ENCODE measurements at places on chromosomes 16 and 17. TPM values are rescaled to one million over a fixed set of nuclear protein-coding genes. Genes with fewer than 3 reads are reported as not detected.
A peak's percentile ranks its signal among the peaks of the same experiment; 100 is the strongest.

Gene LPCAT2
- polyA plus RNA-seq, result 8.1 TPM

Gene CLEC10A
- 2.5 TPM for polyA plus RNA-seq

- DNase-seq, result peak; percentile 45
Observed at GRCh38 chr16:588639-588888, 1.3 kb upstream of the RAB40C start.

DNA sequence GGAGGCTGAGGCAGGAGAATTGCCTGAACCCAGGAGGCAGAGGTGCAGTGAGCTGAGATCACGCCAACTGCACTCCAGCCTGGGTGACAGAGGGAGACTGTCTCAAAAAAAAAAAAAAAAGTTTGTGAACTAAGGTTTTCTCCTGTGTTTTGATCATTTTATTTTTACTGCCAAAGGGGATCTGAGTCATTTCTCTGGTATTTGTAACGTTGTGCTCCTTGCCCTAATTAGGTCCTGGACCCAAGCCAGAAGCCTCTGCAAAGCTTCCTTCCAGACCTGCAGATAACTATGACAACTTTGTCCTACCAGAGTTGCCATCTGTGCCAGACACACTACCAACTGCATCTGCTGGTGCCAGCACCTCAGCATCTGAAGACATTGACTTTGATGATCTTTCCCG, 32.1 kb downstream of the IST1 start:
- DNase-seq, result peak; percentile 73

Gene CCL4
- polyA plus RNA-seq, result 0.80 TPM

Gene MATCAP1
- 30.9 TPM for polyA plus RNA-seq

Measured in heart right ventricle (tissue), 16 donors.